ENCODE measurements at places on chromosomes 1 and 21.
A peak's percentile ranks its signal among the peaks of the same experiment; 100 is the strongest.

GRCh38 chr1:198556971-198557370, 16.5 kb upstream of the ATP6V1G3 start:
- no peak for DNase-seq

DNA sequence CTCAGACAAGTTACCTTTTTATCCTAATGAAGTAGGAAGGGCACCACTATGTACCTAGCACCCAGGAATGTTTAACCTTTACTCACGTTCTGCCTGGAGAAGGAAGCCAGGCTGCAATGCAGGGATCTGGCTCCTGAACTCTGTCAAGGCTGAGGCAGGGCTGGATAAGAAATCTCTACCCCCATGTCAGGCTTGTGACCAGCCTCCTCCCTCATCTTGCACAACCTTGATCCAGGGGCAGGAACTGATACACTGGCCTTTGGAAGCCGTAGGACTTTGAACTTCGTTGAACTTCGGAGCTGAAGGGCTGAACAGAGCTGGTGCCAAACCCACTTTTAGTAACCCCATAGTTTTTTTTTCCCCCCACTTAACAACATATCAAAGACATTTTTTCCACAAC, 8.0 kb upstream of the AKR1A1 start:
- DNase-seq = no peak

GRCh38 chr1:184197831-184198230, 146.3 kb downstream of the TSEN15 start:
- DNase-seq = no peak

DNA sequence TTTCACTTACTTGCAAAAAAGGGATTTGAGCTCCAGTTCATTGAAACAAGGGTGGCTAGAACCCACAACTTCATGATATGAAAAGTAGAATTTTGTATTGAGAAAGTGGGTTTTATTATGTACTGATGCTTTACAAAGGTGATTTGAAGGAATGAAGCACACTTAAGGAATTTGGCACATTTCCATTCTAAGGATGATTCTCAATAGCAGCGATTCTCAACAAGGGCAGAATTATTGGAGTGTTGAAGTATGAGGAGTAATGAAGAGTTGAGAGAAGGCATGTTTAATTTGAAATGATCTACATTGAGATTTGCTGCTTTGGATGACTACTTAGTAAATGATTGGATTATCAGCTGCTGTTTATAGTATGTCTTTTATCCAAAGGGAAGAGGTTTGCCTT, 54.7 kb downstream of the FNBP1L start:
- no peak for DNase-seq

DNA sequence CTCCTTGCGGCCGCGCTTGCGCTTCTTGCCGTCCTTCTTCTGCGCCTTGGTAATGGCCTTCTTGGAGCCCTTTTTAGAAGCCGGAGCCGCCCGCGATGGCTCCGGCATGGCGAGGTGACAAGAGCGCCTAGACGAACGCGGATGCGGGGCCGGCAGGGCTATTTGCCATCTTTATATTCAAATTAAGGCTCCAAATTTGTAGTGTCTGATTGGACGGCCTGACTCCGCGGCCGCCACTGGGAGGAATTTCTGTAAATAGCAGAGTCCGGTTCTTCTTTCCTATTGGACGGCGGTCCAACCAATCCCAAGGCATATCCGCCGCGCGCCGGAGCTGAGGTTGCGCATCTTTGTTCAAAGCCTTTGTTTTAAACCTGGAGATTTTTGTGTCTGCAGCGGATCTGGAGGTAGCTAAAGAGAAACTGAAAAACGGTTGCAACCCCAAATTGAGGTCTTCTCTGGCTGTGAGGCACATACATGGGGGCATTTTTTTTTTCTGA, 22.6 kb upstream of the RNF187 start:
- DNase-seq = peak; percentile 90

GRCh38 chr1:218665221-218665620, 320.1 kb downstream of the TGFB2 start:
- DNase-seq = no peak

DNA sequence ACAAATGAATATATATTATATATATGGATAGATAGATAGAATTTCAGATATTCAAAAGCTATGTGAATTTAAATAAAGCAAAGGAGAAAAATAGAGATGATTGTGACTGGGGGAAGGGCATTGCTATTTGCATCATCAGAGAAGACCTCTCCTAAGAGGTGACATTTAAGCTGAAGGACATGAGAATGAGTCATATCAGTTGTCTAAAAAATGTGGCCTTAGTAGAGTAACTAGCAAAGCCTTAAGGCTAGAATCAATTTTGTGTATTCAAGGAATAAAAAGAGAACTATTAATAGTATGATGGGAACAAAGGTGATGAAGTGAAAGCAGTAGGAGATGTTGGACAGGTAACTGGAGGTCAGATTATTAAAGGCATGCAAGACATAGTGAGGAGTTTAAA, 34.8 kb upstream of the SLC35F3 start:
- no peak for DNase-seq

DNA sequence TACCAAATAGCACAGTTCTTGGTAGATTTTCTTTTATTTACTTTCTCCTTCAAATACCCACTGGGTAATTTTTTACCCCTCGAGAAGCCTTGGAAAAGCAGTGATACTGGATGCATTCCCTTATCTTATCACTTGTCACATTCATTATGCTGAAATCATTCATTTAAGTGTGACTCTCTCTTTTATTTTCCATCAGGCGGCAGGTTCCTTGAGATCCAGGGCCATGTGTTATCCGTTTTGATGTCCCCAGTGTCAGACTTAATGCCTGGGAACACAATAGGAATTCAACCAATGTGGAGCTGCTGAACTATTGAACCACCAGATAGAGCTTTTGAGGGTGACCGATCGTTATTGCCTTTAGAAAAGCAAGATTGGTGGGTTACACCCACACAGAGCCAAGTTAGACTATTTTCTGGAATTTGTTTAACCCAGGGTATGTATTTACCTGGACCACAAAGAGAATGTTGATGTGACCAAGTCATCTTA, 51.5 kb upstream of the ATP5PO start:
- DNase-seq = no peak

GRCh38 chr21:37551331-37551992, 184.9 kb downstream of the DYRK1A start:
- DNase-seq = no peak

DNA sequence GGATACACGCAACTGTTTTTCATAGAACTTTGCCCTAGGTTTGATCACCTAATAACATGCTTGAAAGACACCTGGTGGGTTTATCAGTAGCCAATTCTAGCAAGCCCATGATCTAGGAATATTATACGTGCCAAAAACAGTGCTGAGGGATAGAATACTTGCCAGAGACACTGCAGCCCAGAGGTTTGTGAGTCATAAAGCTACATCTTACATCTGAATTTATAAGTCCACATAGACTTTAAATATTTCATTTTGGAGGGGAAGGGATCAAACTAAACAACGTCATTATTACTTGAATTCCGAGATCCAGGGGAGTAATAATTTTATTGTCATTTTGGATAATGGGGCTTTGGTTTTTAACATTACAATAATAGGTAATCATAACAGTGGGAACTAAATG, 31.7 kb downstream of the RGL1 start:
- no peak for DNase-seq

GRCh38 chr21:46284733-46285132, 678 bp downstream of the MCM3AP start:
- DNase-seq = no peak

- DNase-seq = peak; percentile 58
These were observed 5.5 kb downstream of the MFSD2A start for GRCh38 chr1:39960431-39960958.
